BJ (cell line): ENCODE measurements at places on chromosomes 2 and 18.
A peak's percentile ranks its signal among the peaks of the same experiment; 100 is the strongest.

- DNase-seq: no peak
These were observed 65.7 kb downstream of the PXDN start for GRCh38 chr2:1678609-1679008.

GRCh38 chr2:74507926-74508520 lies 528 bp upstream of the PCGF1 start:
- no peak for DNase-seq

DNA sequence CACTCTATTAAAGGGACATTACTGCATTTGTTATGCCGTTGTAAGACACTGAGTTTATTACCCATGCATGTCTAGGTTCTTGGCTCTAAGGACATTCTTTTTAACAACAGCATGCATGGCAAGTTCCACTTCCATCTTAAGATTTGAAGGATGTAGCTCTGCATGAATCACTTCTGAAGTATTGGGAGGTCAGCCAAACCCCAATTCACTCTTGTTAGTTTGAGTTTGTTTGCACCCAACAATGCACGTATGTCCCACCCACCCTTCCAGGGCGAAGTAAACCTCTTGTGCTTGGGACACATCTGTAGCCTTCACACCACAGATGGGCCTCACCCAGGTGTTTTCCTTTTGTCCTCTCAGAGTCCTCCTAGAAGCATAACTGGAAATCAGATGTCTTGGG lies 5.6 kb upstream of the LAMA3 start:
- DNase-seq: no peak

DNA sequence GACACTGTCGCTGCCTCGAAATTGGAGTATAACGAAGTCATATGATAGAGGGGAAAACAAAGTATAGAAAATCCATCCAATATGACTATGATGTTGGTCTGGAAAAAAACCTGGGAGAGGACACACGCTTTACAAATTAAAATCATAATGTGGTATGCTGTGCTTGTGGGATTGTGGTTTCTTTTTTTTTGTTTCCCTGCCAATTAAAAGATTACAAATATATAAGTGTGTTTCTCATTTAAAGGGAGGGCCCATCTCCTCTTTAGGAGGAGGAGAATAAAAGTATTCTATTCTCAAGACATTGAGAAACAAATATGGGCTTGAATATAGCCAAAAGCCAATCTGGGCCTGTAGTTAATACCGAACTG lies 86.6 kb downstream of the EPHA4 start:
- DNase-seq: peak; percentile 25

- no peak for DNase-seq
These were observed 2.8 kb downstream of the PHLPP1 start for GRCh38 chr18:62717925-62718800.

DNA sequence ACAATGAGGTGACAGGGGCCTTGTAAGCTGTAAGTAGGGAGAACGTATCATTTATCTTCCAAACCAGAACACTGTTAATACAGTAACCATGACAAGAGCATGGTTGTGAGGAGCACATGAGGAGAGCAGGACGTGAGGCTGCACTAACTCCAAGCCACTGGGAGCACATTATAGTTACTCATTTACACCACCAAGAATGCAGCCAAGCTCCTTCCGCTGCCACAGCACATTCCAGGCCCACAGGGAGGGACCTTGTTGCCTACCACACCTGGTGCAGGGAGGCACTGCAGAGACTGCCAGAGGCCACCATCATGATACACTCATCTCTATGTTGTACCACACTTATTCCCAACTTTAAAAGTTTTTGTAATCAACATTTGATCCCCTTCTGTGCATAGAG lies 13.5 kb upstream of the SFXN5 start:
- no peak for DNase-seq

DNA sequence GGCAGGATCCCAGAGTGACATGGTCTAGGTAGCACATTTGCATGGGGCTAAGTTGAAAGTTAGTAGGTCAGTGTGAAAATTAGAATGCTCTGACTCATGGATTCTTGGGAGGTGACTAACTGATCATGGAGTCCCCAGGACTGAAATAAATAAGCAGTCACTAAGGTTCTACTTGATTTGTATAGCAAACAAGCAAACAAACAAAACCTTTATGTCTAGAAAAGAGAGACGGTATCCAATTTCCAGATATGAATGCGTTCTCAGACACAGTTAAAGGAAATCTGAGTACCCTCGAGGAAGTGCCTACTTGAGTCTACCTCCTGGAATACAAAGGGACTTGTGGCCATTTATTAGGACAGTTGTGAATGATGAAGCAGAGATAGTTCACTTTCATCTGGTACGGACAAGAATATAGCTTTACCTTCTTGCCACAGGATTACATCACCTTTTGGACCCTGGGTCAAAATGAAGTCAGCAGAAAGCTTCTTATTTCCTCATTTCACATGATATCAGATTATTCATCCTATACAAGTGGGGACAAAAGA lies 54.3 kb upstream of the AGPS start:
- no peak for DNase-seq
